Forelimb muscle (tissue), 1 donor: ENCODE measurements at places on chromosomes 11 and 22.

DNA sequence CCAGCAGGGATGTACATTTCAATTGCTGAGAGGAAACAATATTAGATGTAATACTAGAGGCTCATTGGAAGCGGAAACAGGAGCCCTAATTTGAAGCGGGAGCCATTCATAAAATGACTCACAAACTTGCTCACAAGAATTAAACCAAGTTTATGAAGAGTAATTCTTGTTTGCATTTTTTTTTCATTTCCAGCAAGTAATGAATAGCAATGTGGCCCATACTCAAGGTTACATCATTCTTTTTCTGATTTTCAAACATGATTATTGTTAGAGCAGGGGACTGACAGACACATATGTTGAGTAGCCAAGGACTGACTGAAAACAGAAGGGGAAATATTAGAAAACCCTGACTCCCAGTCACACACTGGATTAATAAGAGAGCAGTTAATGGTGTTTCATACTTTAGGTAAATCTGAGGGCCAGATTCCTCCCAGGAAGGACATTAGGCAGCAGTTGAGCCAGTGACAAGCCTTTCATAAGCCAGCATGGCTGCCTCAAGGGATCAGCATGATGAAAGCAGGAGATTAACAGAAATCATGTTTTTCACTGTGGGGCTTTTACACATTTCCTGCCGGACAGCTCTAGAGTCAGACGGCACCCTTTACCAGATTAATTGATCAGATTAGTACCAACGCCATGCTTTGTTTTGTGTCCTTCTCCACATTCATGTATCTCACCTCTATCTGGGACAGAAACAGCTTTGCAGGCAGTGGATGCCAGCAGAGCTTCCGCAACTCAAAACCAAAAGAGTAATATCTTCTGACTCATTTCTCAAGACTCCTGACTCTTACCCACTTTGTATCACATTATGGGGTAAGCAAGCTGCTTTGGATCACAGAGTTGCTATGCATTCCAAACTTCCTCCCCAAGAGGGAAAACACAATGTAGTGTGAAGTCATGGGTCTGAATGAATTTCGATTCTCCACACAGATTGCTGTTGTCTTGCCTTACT is 831.6 kb downstream of the KCNA4 start:
- DNase-seq: no peak

- DNase-seq: no peak
These were observed at the start of gene MUC6 for GRCh38 chr11:1036303-1036923. Gene MUC6, minus strand, starts transcription at chr11:1036718. Its CDS starts 63 bp downstream, at chr11:1036655.

DNA sequence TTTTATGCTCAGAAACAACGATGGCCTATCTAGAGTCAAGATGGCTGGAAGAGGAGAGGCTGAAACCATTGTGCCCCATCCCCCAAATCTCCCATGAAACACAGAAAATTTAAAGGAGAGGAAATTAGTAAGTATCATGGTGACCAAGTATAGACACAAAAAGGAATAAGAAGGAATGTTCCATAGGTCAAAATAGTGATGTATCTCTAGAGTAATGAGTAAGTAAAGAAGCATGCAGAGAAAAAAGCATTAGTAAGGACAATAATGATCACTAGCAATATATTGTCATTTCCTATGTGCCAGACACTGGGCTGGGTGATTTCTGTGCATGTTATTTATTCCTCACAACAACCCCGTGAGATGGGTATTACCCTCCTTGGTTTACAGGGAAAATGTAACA is 2.6 kb upstream of the SLC22A24 start:
- no peak for DNase-seq

GRCh38 chr22:27416511-27417420 is 384.8 kb downstream of the MN1 start:
- no peak for DNase-seq

- no peak for DNase-seq
These were observed 72.2 kb downstream of the LARGE2 start for GRCh38 chr11:45994371-45995341.

GRCh38 chr11:80748207-80748925 is 1307.5 kb upstream of the TENM4 start:
- DNase-seq: no peak

- no peak for DNase-seq
These were observed 125.9 kb upstream of the B3GAT1 start for GRCh38 chr11:134537941-134538340.

GRCh38 chr22:29351042-29351441 is 35.5 kb upstream of the RASL10A start:
- DNase-seq: no peak

- no peak for DNase-seq
These were observed 11.2 kb upstream of the TPCN2 start for GRCh38 chr11:69037544-69037943.

DNA sequence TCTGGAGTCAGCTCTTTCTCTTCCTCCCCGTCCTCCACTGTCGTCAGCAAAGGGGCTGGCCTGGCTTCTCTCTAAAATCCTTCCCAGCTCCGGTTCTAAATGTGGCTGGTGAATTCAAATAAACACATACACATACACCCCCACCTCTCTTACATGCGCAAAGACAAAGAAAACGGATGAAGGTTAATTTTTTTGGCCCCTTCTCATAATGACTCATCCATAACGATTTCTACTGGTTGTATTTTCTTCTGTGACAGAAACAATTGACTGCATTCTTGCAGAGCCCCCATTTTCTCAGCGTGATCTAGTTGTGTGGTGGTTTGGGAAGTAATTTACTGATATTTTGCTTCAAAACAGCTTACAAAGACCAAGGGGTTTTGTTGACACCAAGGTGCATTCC is 130.0 kb upstream of the NTM start:
- DNase-seq: no peak

- DNase-seq: no peak
These were observed 29.1 kb upstream of the ANO1 start for GRCh38 chr11:70049045-70049444.

- no peak for DNase-seq
These were observed 29.4 kb upstream of the SMCO4 start for GRCh38 chr11:93572621-93573020.

DNA sequence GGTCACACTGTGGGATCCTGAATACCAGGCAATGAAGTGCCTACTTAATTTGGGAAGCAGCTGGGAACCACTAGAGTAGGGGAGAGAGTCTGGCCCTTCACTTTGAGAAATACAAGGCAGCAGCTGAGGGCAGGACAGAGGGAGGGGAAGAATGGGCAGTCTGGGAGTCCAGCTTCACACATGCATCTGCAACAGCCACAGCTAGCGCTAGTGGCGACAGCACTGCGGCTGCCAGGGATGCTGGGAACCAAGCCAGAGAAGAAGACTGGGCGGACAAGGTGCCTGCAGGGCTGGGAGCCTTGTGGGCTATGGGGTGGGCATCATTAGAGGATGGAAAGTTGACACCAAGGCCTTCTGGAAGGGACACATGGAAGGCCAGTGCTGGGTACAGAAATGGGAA is 15.8 kb downstream of the SCUBE2 start:
- DNase-seq: no peak

- no peak for DNase-seq
These were observed 36.3 kb downstream of the SLC5A1 start for GRCh38 chr22:32079130-32080089.
